ENCODE measurements at places on chromosomes 4 and X.

DNA sequence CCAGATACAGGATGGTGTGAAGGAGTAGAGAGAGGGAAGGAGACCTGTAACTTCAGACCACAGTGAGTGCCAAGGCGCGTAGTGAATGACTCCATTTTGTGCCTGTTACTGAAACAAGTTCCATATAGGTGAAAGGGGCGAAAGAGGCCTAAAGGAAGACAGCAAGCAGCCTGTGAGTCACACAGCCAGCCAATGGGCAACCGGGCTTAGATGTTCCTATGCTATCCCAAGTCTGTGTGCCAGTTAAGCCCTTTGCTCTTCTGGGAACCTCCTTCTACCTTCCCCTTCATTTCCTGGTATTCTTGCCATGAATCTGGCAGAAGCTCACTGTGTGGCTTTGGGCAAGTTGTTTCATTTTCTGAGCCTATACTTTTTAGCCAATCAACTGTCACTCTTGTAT is 161.8 kb upstream of the LDB2 start:
- DNase-seq, result no peak

- no peak for DNase-seq
These were observed 6.5 kb upstream of the SLITRK4 start for GRCh38 chrX:143642426-143642825.

DNA sequence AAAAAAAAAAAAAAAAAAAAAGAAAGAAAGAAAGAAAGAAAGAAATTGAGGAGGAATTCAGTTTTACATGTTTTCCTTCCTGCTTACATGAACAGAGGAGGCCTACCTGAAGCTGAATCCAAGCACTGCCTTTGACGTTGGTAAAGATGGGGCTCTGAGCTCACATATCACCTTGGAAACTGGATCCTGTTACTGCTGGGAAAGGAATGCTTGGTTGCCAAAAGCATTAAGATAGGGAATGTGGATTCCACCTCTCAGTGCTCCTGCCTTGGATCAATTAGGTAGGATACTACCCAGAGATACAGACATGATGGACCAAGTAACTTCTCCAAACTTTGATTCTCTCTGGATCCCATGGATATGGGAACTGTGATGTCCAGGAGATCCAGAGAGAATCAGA is 50.6 kb downstream of the NHS start:
- no peak for DNase-seq

DNA sequence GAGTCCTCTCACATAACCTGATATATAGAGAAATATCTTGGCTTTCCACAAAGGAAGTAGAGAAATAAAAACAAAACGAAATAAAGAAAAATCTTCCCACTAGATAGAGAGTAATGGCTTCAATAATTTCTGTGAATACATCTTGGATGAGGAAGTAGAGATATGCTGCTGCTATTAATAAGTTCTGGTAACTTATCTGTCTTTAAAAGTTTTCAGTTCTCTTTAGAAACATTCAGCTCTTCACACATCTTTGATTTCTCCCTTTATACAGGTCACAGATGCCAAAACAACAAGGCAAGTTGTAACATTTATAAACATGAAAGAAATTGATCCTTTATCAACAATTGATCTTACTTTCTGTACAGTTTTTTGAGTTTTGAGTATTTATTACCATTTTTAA is 615.8 kb downstream of the TRAM1L1 start:
- DNase-seq, result no peak

DNA sequence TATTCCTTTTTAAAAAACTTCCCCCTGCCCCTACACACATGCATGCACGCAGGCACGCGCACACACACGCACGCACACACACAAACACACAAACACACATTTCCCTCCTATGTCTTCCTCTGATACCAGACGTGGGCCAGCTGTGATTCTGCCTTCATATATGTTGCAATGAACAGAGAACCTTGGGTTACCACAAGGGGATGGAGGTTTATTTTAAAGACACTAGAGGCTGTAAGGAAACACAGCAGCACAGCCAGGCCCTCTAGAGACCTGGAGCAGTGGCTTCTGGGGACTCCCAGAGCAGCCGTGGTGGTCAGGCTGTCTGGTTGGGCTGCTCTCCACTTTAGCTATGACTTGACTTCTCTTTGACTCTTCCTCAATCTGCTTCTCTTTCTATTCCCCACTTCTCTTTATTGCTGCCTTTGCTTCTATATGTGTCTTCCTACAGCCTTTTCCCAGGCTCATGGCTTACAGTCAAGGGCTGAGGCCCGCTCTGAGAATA is 3.2 kb upstream of the TLR10 start:
- DNase-seq, result no peak

DNA sequence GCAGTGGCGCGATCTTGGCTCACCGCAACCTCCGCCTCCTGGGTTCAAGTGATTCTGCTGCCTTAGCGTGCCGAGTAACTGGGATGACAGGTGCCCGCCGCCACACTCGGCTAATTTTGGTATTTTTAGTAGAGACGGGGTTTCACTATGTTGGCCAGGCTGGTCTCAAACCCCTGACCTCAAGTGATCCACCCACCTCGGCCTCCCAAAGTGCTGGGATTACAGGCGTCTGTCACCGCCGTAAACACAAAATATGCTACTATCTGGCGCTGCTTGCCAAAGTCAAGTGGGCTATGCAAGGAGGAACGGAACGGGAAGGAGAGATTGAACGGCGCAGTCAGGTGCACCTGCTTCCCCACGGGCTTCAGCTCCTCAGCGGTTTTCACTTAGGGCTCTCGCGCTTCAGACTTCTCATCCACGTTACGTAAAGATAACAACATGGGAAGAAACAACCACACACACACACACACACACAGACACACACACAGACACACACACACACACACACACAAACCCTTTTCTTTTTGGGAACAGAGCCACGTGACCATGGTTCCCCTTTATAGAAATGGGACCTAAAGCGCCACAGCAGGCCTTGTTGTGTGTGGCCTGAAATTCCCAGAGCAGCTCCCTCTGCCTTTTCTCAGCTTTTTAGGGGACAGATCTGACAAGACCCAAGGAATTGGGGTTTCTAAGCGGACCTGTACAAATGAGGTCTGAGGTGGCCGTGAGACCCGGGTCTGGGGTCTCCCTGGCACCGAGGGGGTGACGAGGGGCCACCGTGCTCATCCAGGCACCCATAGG is 1.5 kb downstream of the P2RY8 start:
- DNase-seq, result no peak

GRCh38 chrX:19912-20571 is 261.1 kb upstream of the PLCXD1 start:
- DNase-seq, result peak; percentile 51

DNA sequence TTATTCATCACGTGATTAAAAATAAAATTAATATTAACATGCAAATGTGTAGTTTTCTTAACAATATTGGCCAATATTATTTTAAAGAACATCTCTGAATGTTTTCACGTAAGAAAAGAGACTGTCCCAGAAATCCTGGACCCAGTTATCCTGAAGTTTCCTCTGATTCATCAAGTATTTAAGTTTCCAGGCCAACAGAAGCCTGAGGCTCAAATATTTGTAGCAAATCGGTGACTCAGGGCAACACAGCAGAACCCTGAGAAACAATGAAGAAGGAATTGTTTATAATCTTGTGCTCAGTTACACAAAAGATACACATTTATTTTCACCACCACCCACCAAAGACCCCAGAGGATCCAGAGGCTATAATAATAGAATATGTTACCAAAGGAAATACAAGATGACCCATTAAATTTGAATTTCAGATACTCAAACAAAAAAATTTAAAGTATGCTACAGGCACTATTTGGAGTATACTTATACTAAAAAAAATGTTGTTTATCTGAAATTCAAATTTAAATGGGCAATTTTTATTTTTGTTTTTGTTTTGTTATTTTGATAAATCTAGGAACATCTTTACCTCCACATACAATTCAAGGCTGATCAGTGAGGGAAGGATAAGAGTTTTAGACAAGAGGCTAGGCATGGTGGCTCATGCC is 33.9 kb upstream of the SLC7A11 start:
- DNase-seq, result no peak

DNA sequence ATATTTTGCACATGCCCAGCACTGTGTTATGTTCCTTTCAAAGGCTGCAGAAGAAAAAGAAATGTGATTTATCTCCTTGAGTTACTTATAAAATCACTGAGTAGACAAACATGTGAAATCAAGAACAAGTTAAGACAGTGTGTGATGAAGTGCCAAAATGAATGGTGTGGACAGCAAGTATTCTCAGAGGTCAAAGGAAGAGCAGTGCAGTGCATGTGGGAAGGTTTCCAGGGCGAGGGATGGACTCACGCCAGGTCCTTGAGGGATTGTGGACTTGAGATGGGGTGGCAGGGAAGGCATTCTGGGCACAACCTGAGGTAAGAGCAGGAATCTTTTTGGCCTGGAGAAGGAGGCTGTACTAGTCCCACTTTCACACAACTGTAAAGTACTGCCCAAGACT is 115.5 kb downstream of the FNIP2 start:
- DNase-seq, result no peak

GRCh38 chr4:3464911-3465697 is 2.0 kb downstream of the DOK7 start:
- no peak for DNase-seq

GRCh38 chrX:115499112-115499805 is 61.7 kb upstream of the PLS3 start:
- no peak for DNase-seq

- no peak for DNase-seq
These were observed 18.1 kb downstream of the PIR start for GRCh38 chrX:15475021-15475420.

DNA sequence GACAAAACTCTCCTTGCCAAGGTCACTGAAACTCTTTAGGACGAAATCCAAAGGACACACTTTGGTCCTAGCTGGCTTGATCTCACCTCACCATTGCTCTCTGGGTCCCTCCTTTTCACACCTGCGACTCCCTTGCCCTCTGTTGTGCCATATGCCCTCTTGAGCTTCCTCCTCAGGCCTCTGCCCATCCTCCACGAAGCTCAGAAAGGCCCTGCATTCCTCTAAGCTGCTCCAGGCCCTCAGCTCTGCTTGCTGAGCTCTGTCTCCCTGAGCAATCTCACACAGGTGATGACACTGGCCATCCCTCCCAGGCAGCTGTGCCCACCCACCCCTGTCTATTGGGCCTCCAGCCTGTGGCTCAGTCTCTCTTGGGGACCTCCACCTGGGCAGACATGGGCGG is 10.1 kb upstream of the AFAP1 start:
- no peak for DNase-seq

- DNase-seq, result no peak
These were observed 5.2 kb downstream of the HTT start for GRCh38 chr4:3079694-3080123.

DNA sequence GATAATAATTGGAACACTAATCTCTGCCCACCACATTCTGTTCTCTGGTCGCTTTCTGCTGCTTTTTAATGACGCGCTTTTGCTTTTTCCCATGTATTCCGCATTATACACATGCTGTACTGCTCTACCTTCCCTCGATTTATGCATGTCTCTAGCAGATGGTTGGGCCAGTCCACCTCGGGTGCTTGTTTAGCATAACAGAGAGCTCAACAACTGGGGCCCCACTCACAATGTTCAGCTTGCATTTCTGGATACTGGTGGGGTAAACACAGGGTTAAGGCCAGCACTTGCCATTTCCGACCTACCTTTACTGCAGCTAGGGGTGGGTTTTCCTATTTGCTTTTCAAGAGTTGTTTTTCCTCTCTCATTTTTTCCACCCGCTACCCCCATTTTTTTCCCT is 255.8 kb downstream of the SOX3 start:
- no peak for DNase-seq

GRCh38 chrX:149453030-149453429 is 52.1 kb downstream of the IDS start:
- DNase-seq, result no peak

DNA sequence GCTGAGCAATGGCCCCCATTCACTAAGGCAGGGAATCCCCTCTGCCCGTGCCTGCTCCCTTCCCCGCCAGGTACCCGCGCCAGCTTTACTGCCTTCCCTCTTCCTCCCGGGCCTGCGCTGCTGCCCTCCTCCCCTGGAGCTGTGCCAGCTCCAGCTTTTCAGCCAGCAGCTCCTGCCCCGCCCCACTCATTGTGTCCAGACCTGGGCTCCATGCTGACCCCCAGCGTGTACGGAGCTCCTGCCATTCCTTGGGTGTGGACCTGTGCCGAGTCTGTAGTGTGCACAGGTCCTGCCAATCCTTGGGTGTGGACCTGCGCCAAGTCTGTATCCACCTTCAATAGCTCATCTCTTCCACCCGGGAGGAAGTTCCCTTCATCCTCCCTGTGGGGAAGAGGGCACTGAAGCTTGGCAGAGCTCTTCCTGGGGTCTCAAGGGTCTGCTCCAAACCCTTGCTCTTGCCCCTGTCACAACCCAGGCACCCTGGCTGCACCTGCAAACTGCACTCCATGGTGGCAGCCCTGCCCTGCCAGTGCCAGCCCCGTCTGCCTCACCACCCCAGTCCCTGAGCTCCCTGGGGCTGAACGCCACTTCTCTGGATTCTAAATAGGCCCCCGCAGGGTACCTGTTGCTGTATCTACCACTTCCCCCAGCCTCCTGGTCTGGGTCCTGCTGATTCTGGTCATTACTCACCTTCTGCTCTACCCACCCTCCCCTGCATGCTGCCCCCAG is 63.9 kb downstream of the TRMT44 start:
- no peak for DNase-seq

DNA sequence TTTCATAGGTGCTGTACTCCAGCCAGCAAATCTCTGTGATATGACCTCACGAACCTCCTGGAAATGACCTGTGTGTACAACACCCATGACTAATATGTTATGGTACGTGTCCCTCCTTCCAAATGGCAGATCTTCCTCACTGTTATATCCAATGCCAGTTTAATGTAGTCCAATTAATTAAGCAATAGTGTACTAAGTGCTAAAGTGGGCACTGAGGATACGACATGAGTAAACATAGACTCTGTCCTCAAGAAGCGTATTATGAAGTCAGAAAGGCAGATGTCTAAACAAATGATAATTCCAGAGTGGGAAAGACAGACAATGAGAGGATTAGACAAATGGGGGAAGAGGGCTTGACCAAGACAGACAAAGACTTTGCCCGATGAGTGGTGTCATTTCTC is 33.9 kb downstream of the GPRIN3 start:
- DNase-seq, result no peak

- peak; percentile 64 for DNase-seq
These were observed 22.4 kb downstream of the PCDH18 start for GRCh38 chr4:137509855-137510282.

GRCh38 chr4:156676116-156676851 is 295.3 kb downstream of the PDGFC start:
- no peak for DNase-seq

GRCh38 chr4:116796022-116796421 is 289.4 kb downstream of the TRAM1L1 start:
- DNase-seq, result peak; percentile 57

- DNase-seq, result no peak
These were observed 34.7 kb downstream of the LUZP4 start for GRCh38 chrX:115324194-115324593.

- DNase-seq, result no peak
These were observed 212.5 kb downstream of the PRDM5 start for GRCh38 chr4:120709991-120710390.

GRCh38 chr4:40165916-40166315 is 30.9 kb upstream of the RHOH start:
- DNase-seq, result no peak

GRCh38 chrX:49208399-49208798 is 8.4 kb upstream of the SYP start:
- no peak for DNase-seq
